ENCODE measurements at places on chromosomes 5 and 9. TPM values are rescaled to one million over a fixed set of nuclear protein-coding genes. Genes with fewer than 3 reads are reported as not detected.

FRMD3 gene
- polyA plus RNA-seq = 0.20 TPM

SMIM32 gene
- not detected for polyA plus RNA-seq

SLC46A2 gene
- 1.0 TPM for polyA plus RNA-seq

TRIP13 gene
- polyA plus RNA-seq = 6.6 TPM

PKD2L2 gene
- 0.02 TPM for polyA plus RNA-seq

DEPDC1B gene
- 2.9 TPM for polyA plus RNA-seq

PAM gene
- 30.9 TPM for polyA plus RNA-seq

PLPPR1 gene
- not detected for polyA plus RNA-seq

KCNV2 gene
- not detected for polyA plus RNA-seq

FOXI1 gene
- polyA plus RNA-seq = not detected

ZBED3 gene
- polyA plus RNA-seq = 1.0 TPM

SLCO6A1 gene
- not detected for polyA plus RNA-seq

IFNA5 gene
- 0.04 TPM for polyA plus RNA-seq

CDH9 gene
- polyA plus RNA-seq = not detected

F2RL2 gene
- 0.21 TPM for polyA plus RNA-seq

POC5 gene
- 3.5 TPM for polyA plus RNA-seq

MRPL22 gene
- polyA plus RNA-seq = 53.9 TPM

ADRB2 gene
- polyA plus RNA-seq = 2.8 TPM

PCDHB13 gene
- 0.29 TPM for polyA plus RNA-seq

TAF9 gene
- 44.6 TPM for polyA plus RNA-seq

FCN2 gene
- 0.04 TPM for polyA plus RNA-seq

OGN gene
- polyA plus RNA-seq = 0.51 TPM

SHOC1 gene
- 0.18 TPM for polyA plus RNA-seq

SLC1A3 gene
- polyA plus RNA-seq = 13.5 TPM

FAM200C gene
- 1.9 TPM for polyA plus RNA-seq
